ENCODE measurements at places on chromosomes 16 and 17.

GRCh38 chr16:16882766-16883165 is 503.8 kb downstream of the NPIPA7 start:
- no peak for DNase-seq

DNA sequence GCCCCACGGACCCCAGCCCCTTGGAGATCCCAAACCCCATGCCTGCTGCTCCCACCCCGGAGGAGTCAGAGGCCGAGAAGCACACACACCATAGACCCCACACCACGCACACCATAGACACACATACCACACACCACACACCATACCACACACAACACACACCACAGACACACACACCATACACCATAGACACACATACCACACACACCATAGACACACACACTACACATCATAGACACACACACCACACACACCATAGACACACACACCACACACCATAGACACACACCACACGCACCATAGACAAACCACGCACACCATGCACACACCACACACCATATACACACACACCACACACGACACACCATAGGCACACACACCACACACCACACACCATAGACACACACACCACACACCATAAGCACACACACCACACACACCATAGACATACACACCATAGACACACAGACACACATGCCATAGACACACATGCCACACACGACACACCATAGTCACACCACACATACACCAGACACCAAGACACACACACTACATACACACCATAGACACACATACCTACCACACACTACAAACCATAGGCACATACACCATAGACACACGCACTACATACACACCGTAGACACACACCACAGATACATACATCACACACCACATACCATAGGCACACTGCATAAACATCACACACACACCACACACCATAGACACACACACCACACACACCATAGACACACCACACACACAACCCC is 11.3 kb downstream of the TBC1D16 start:
- DNase-seq = no peak

DNA sequence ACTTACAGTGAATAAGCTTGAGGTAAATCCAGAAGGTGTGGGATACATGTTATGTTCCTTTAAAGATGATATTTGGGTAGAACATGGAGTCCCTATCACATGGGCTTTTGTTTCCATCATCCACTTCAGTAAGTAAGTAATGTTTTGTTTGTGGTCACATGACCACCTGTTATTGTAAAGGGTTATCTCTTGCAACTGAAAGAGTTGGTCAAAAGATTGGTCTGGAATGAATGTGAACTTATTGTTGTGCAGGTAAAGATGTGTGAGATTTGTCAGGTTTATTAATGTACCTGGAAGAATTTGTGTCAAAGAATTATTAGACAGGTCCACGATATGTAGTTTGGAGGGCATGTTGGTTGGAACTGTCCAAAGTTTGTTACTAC is 1.6 kb downstream of the OMG start:
- no peak for DNase-seq

DNA sequence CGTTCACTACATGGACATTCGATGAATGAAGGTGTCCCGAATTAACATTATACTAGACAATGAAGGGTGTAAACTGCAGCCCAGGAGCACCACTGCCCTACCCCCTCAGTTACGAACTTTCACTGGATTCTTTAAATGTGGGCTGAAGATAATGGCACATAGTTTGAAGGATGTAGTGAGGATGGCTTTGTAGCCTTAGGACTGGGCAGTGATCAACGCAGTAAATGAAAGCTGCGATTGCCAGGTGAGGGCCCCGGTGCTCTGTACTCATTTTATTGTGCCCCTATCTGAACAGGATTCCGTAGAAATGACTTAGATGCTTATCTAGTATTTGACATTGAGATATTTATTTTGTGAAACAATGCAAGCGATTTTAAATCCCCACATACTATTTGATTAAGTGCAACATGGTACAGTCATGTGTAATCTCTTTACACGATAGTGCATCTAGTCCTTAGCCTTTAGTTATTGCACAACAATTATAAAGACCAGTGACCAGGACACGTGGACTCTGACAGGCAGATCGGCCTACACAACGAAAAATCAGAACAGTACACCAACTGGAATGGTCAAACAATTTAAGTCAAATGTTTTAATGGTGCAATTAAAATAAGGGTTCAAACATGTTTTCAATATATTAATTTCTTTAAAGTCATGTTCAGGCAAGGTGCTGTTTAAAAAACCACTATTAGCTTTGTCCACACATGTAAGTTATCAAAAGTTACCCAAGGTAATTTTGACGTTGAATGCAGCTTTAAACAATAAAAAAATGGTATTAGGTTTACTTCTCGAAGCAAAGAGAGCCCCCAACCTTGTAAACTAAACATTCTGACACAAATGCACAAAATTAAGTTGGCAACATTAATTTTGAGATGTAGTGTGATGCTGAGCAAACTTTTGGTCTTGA is 17.4 kb upstream of the ERN1 start:
- no peak for DNase-seq

DNA sequence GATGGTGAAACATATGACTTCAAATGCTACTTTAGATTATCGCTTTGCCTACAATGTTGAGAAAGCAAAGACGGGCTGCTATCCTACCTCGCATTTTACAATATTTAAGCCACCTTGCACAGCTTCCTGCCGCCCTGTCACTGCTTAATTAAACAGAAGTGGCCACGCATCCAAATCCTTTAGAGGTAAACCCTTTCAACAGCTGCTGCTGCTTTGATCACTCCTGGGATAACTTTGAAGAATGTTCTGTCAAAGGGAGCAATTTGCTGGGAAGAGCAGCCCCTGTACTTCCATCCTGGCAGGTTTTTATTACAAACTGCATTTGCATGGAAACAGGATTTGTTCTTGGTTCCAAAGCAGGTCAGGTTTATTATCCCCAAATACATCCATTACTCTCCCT is 24.2 kb upstream of the SSTR2 start:
- DNase-seq = no peak

DNA sequence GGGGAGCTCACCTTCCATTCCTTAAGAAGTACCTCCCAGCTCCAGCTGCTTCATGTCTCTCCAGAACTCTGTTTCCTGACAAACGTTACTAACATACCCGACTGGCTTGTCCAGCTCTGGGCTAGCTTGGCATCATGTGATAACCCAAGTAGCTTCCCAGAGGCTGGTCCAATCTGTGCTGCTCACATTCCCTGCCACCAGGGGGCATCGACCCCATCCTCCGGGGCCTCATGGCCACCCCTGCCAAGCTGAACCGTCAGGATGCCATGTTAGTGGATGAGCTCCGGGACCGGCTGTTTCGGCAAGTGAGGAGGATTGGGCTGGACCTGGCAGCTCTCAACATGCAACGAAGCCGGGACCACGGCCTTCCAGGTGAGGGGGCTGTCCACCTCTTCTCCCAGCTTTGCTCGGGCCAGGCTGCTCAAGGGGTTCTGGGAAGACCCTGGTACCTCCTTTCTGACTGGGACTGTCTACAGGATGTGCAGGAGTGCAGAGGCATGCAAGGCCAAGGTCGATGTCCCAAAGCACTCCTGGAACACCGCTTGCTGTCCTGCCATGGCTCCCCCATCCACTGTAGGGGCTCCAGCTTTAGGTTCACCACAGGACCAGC is 7.6 kb downstream of the EPX start:
- DNase-seq = peak; percentile 28

DNA sequence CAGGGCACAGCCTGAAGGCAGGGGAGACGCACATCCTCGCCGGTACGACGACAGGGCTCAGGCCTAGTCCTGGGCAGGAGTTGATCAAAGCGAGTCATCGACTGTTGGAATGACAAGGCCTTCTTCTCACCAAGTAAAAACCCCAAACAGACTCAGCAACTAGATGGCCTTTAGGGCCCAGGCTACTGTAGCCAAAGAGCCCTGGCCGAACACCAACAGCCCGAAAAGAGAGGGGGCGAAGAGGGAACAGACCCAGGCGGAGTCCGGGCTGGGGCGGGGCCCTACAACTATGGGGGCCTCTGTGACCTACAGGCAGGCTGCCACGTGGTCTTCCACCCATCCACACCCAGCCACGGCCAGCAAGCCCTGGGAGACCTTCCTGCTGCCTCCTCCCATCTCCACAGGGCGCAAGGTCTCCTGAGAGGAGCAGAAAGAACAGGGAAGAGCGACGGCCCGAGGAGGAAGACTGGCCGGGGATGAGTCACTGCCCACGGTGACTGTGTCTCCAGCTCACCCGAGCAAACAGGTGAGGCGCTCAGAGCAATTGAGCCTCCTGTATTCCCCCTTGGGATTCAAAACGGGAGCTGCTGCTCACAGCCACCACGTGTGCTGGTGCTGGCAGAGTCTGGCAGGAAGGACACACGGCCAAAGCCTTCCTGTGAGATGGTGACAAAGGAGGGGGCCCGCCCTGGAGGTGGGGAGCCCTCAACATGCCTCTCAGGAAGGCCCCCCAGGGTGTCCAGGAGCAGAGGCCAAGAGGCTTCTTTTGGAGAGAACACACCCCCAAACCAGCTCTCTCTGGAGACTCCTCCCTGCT is 17.7 kb downstream of the SLC16A3 start:
- DNase-seq = no peak

DNA sequence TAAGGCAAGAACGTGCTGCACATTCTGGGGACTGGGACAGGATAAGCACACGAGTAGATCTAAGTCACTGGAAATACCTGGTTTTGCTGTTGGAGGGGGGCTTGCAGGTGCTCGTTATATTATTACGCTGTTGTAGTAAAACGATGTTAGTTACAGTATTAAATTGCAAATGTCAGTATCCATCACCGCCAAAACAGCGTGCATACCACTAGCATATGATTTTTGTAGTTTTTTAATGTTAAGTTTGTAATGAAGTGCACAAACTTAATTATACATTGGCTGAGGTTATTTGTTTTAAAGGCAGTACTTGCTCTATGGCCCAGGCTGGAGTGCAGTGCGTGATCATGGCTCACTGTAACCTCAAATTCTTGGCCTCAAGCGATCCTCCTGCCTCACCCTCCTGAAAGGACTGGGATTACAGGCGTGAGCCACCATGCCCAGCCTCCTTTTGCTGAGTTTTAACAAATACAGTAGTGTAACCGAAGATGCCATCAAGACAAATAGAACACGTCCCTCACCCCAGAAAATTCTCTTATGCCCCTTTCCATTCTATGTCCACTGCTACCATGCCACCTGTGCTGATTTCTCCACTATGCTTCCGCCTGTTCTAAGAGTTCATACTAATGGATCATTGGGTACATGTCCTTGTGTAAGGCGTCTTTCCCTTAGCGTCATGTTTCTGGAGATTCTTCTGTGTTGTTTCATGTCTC is 20.7 kb upstream of the CSNK1D start:
- DNase-seq = no peak

GRCh38 chr16:82119405-82119804 is 50.6 kb downstream of the MPHOSPH6 start:
- DNase-seq = no peak

GRCh38 chr17:82592289-82592766 is 55.9 kb downstream of the WDR45B start:
- DNase-seq = no peak

- DNase-seq = no peak
Observed at GRCh38 chr17:1896243-1897104, 66.7 kb downstream of the RPA1 start.

GRCh38 chr16:80681436-80681835 is 123.0 kb downstream of the CDYL2 start:
- DNase-seq = no peak

GRCh38 chr17:70332356-70333210 is 163.3 kb downstream of the KCNJ2 start:
- peak; percentile 71 for DNase-seq

- no peak for DNase-seq
Observed at GRCh38 chr16:54291656-54292487, 5.3 kb upstream of the IRX3 start.

- no peak for DNase-seq
Observed at GRCh38 chr16:81798311-81799137, 19.4 kb downstream of the PLCG2 start.

- DNase-seq = no peak
Observed at GRCh38 chr17:28249706-28250105, 69.3 kb upstream of the TMEM97 start.

DNA sequence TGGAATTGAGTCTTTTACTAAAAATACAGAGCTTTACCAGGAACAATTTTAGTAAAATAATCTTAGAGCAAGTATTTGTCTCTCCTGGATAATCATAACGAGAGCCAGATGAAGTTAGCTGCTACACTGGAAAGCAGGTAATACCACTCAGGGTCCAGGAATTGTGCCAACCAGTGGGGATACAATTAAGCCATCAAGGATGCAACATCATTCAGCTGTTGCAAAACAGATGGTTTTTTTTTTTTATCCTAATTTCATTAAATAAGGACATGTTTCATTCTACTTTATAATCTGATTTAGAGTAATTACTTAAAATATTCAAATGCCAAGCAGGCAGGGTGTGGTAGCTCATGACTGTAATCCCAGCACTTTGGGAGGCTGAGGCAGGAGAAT is 10.2 kb downstream of the MMD start:
- DNase-seq = no peak

- no peak for DNase-seq
Observed at GRCh38 chr17:73914536-73915274, 270.5 kb upstream of the SDK2 start.

GRCh38 chr16:65524997-65525396 is 403.1 kb upstream of the CDH11 start:
- no peak for DNase-seq

DNA sequence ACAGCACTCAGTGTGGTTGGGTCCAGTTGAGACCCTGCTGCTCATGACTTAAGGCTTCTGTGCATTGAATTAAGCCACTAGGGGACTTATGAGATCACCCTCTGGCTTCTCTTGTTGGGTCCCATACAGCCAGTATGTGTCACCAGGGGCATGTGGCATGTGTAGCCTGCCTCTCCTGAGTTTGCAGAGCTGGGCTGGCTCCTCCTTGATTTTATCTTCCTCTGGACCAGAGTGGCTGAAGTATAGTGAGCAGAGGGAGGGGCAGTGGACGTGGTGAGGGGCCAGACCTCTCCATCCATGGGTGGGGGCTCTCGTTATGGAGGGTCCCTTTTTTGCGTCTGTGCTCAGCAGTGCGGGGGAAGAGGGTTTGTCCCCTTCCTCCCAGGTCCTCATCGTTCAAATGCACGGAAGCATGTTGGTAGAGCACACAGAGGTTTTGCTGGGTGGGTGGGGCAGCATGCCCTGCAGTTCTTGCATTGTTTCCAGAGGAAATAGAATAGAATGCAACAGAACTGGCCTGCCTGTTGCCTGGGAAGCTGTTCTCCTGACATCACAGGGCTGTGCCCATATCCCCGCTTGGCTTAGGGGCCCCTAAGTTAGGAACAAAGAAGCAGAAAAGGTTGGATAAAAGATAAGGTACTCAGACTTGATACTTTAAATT is 77.4 kb downstream of the SPECC1 start:
- DNase-seq = no peak

DNA sequence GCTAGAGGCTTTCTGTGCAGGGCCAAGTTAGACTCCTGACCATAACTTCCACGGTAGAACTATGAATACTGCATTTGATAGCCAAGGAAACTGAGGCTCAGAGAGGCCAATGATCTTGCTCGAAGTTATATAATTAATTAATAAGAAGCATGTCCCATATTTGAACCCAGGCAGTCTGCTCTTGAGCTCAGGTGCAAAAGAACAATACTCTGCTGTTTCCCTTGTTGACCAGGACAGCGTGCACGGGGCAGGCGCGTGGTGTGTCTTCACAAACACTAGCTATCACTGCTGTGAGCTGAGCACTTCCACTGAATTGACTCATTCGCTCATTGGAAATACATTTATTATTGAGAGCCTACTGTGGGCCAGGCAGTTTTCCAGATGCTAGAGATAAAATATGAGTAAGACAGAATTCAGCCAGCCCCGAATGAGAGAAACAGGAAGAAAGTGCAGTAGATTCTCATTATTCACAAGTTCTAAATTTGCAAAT is 1.6 kb downstream of the CHD9 start:
- no peak for DNase-seq
